ENCODE measurements at places on chromosomes 16 and 17. TPM values are rescaled to one million over a fixed set of nuclear protein-coding genes. Genes with fewer than 3 reads are reported as not detected.

GRCh38 chr17:47864791-47865216 lies 13.8 kb upstream of the SP6 start:
- no peak for DNase-seq

DNA sequence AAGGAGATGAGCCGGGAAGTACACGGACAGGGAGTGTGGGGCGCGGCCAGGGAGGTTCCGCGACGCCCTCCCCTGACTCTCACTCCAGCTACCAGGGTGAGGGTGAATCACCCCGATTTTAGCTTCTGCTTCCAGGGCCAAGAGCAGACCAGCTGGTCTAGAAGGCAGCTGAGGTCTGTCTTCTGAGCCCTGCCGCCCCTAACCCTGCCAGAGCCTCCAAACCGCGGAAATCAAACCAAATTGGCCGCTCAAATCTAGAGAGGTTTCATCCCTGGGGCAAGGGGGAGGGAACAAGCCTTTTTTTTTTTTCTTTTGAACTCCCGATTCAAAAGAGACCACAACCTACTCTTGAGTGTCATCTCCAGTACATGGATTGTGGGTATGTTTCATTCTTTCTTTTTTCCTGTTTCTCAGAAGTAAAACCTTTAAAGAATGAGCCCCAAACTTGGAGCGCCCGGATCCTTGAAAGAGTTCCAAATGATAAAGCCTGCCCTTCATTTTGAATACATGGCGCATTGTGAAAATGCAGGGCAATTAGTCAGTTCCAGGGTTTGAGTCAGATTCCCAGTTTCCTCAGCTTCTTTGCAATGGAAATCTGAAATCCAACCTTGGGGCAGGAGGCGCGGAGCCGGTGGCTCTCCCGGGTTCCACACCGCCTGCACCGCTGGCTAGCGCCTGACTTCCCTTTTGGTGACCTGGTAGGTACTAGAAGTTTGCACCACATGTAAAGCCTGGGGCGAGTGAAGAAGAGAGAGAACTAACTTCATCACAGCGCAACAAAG lies 16.5 kb upstream of the ZFHX3 start:
- no peak for DNase-seq

GRCh38 chr17:76827736-76828135 lies 40.5 kb upstream of the MGAT5B start:
- DNase-seq: no peak

GRCh38 chr17:59652119-59652518 lies 32.4 kb downstream of the CLTC start:
- DNase-seq: no peak

KCNH4 gene
- 0.14 TPM for total RNA-seq

Measured in neural crest cell (in vitro differentiated cells).